ENCODE measurements at places on chromosomes 13 and 19.

GRCh38 chr13:27822873-27823311 is 30.6 kb downstream of the GSX1 start:
- peaks cover 4% of the 10 kb centered on the region for H3K4me1 ChIP-seq
- DNase-seq = no peak
- H3K36me3 ChIP-seq = no peaks in the 10 kb centered on the region
- no peak overlapping the region for H3K4me3 ChIP-seq
- H3K27me3 ChIP-seq = no peaks in the 10 kb centered on the region

DNA sequence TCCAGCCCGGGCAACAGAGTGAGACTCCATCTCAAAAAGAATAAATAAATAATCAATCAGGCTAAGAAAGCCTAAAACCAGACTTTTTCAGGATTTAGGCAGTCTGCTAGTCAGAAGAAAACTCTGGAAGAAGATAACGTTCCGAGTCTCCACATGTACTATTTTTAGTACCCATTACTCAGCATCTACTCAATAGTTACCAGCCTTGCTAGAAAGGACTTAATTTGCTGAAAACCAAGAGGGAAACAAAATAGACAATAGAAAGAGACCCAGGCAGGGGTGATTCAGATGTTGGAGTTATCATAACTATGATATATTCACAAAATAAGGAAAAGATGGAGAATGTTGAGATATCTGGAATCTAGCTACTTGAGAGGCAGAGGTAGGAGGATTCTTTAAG is 3.6 kb upstream of the LIN7B start:
- H3K4me1 ChIP-seq = peaks cover 20% of the 10 kb centered on the region
- peaks cover 31% of the 10 kb centered on the region for H3K36me3 ChIP-seq
- H3K27me3 ChIP-seq = no peaks in the 10 kb centered on the region
- no peak overlapping the region for H3K27ac ChIP-seq
- no peak for DNase-seq

GRCh38 chr19:15154002-15154612 is 46.7 kb downstream of the NOTCH3 start:
- H3K4me3 ChIP-seq = no peak overlapping the region
- H3K27ac ChIP-seq = no peak overlapping the region
- H3K27me3 ChIP-seq = no peaks in the 10 kb centered on the region
- H3K36me3 ChIP-seq = no peaks in the 10 kb centered on the region
- H3K4me1 ChIP-seq = no peaks in the 10 kb centered on the region

GRCh38 chr19:19956434-19957075 is 55.8 kb downstream of the ZNF93 start:
- H3K4me3 ChIP-seq = no peak overlapping the region
- DNase-seq = no peak
- no peaks in the 10 kb centered on the region for H3K27me3 ChIP-seq
- H3K36me3 ChIP-seq = no peaks in the 10 kb centered on the region
- H3K27ac ChIP-seq = no peak overlapping the region

DNA sequence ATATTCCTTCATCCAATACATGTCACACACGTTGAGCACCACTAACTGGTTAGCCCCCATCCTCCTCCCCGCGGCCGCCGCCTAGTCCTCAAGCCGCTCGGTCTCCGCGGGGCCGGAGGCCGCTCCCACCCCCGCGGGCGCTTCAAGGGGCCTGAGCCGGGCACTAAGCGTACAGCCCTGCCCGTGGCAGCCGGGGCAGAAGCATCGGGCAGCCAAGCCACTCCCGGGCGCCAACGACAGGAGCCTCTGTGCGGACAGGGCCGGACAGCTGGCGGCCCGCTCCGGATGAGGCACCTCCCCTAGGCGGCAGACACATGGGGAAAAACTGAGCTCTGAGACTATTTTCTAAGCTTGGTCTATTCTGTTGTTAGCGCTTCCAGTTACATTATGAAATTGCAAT is 2.8 kb upstream of the ZNF543 start:
- H3K36me3 ChIP-seq = no peaks in the 10 kb centered on the region
- DNase-seq = no peak
- peaks cover 19% of the 10 kb centered on the region for H3K4me1 ChIP-seq
- no peaks in the 10 kb centered on the region for H3K27me3 ChIP-seq

DNA sequence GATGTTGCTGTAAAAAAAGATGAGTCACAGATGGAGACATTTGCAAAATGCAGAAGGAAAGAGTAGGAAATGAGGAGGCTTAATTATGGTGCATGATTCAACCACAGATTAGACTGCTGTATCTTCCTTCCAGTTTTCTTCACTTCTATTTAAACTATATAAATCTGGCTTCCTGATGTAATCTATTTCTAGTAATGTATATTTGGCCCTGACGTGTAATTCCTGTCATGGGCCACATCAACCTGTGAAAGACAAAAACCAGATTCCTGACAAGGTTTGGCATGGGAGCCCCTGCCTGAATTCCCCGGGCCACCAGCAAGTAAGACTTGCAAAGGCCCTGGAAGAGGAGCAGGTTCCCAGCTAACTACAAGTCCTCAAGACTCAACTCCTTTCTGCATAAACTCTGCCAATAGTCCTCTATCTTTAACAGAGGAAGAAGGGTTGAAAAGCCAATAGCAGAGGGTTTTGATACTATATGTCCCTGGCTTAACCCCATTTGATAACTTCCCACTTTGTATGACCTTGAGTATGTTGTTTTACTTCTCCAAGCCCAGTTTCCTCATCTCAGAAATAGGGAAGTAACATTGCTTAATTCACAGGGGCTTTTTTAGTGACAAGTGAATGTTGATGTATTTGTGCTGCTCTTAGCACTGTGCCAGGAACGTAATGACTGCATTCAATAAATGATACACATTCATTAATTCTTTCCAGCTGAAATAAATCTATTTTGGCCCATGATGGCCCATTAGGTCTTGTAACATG is 172.7 kb downstream of the SPRY2 start:
- H3K4me3 ChIP-seq = no peak overlapping the region
- H3K27ac ChIP-seq = no peak overlapping the region
- H3K36me3 ChIP-seq = no peaks in the 10 kb centered on the region
- no peaks in the 10 kb centered on the region for H3K4me1 ChIP-seq

- H3K36me3 ChIP-seq = no peaks in the 10 kb centered on the region
- H3K4me1 ChIP-seq = no peaks in the 10 kb centered on the region
- no peak overlapping the region for H3K27ac ChIP-seq
- no peak overlapping the region for H3K4me3 ChIP-seq
Measured at GRCh38 chr13:100138859-100139491, 50.1 kb downstream of the PCCA start.

- no peak for DNase-seq
- no peaks in the 10 kb centered on the region for H3K36me3 ChIP-seq
- no peaks in the 10 kb centered on the region for H3K4me1 ChIP-seq
- H3K27ac ChIP-seq = no peak overlapping the region
- H3K27me3 ChIP-seq = no peaks in the 10 kb centered on the region
Measured at GRCh38 chr13:78370231-78370630, 233.1 kb downstream of the POU4F1 start.

DNA sequence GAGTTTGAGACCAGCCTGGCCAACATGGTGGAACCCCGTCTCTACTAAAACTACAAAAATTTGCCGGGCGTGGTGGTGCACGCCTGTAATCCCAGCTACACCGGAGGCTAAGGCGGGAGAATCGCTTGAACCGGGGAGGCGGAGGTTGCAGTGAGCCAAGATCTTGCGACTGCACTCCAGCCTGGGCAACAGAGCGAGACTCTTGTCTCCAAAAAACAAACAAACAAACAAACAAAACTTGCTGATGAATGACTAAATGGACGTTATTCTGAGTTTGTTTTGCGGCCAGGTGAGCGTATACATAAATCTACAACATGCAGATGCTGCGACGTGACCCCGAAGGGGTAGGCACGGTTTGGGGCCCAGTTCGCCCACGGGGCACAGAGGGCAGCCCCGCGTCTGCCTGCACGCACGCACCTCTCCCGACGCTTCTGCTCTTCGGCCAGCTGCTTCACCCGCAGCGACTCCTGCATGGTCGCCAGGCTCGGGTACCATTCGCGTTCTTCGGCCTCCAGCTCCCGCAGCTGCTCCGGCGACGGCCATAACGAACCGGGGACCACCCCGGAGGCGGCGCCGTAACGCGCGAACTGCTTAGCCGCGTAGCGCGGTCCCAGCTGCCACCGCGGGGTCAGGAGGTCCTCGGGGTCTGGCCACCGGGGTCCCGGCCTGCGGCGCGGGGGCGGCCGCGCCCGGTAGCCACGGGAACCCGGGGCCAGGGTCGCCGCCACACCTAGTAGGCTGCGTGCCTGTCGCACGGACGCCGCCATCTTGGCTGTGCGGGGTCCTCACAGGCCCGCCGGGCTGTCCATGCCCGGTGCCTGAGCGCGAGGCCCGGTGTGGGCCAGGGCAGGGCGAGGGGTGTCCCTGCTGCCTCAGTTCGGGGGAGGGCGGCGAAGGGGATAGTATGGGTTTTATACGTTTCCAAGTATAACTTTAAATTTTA is at the start of gene GADD45GIP1:
TSS of gene GADD45GIP1 (minus strand) at position 778 of the 943 bp plus-strand sequence. CDS start at position 767, 11 bp downstream.
- H3K27ac ChIP-seq = peak within 1 kb of the TSS; percentile 89
- peaks cover 55% of the 10 kb centered on the region for H3K4me1 ChIP-seq
- H3K27me3 ChIP-seq = no peaks in the 10 kb centered on the region
- H3K36me3 ChIP-seq = peaks cover 18% of the 10 kb centered on the region

- peaks cover 4% of the 10 kb centered on the region for H3K4me1 ChIP-seq
- no peaks in the 10 kb centered on the region for H3K27me3 ChIP-seq
- no peak overlapping the region for H3K27ac ChIP-seq
Measured at GRCh38 chr13:32019612-32020233, 11.9 kb upstream of the FRY start.

- DNase-seq = no peak
- no peaks in the 10 kb centered on the region for H3K4me1 ChIP-seq
- no peak overlapping the region for H3K4me3 ChIP-seq
- H3K27ac ChIP-seq = no peak overlapping the region
- no peaks in the 10 kb centered on the region for H3K27me3 ChIP-seq
Measured at GRCh38 chr19:47890865-47891621, 4.9 kb upstream of the SULT2A1 start.

- no peaks in the 10 kb centered on the region for H3K27me3 ChIP-seq
- DNase-seq = no peak
- H3K4me1 ChIP-seq = peaks cover 50% of the 10 kb centered on the region
Measured at GRCh38 chr13:72782717-72783116, 784 bp downstream of the PIBF1 start.

DNA sequence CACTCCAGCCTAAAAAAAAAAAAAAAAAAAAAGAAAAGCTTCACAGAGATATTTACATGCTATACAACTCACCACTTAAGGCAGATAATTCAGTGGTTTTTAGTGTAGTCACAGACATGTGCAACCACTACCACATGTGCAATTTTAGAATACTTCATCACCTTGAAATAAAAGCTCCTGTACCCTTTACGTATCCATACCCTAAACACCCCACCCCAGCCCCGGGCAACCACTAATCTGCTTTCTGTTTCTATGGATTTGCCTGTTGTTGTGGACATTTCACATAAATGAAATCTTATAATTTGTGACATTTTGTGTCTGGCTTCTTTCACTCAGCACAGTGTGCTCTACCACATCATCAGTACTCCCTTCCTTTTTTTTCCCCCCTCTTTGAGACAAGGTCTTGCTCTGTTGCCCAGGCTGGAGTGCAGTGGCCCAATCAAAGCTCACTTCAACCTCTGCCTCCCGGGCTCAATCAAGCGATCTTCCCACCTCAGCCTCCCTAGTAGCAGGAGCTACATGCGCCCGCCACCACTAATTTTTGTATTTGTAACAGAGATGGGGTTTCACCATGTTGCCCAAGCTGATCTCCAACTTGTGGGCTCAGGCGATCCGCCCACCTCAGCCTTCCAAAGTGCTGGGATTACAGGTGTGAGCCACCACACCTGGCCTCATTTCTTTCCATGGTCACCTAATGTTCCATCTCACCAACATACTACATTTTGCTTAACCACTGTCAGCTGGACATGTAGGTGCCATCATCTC is 4.0 kb downstream of the DDX39A start:
- H3K36me3 ChIP-seq = no peaks in the 10 kb centered on the region
- no peak overlapping the region for H3K27ac ChIP-seq
- H3K27me3 ChIP-seq = no peaks in the 10 kb centered on the region

GRCh38 chr13:48829536-48829935 is 146.2 kb upstream of the FNDC3A start:
- no peaks in the 10 kb centered on the region for H3K4me1 ChIP-seq
- no peak for DNase-seq
- H3K36me3 ChIP-seq = no peaks in the 10 kb centered on the region
- H3K27me3 ChIP-seq = no peaks in the 10 kb centered on the region

GRCh38 chr19:44050740-44051649 is 841 bp upstream of the ZNF223 start:
- H3K4me3 ChIP-seq = peak overlapping the region; percentile 88
- peaks cover 20% of the 10 kb centered on the region for H3K36me3 ChIP-seq

GRCh38 chr13:112722433-112723263 is 32.8 kb downstream of the ATP11A start:
- H3K36me3 ChIP-seq = no peaks in the 10 kb centered on the region
- H3K4me1 ChIP-seq = peaks cover 16% of the 10 kb centered on the region
- H3K27me3 ChIP-seq = no peaks in the 10 kb centered on the region
- no peak for DNase-seq
- peak overlapping the region; percentile 57 for H3K27ac ChIP-seq

DNA sequence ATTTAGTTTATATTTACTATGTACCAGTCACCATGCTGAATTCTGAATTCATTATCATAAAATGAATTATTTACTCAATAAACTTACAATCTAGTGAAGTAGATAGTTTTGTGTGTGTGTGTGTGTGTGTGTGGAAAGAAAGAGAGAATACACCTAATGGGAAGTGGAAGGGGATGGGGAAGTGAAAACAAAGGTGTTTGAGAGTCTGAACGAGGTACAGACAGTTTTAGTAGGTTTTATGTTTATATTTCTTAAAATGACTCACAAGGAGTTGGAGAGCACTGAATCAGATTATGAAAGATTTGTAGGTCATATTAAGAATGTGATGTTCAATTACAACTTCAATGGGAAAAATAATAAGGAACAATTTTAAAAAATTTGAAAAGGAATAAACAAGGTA is 1753.0 kb downstream of the SLITRK1 start:
- H3K27me3 ChIP-seq = no peaks in the 10 kb centered on the region
- H3K4me1 ChIP-seq = no peaks in the 10 kb centered on the region
- H3K4me3 ChIP-seq = no peak overlapping the region
- H3K27ac ChIP-seq = no peak overlapping the region
- DNase-seq = no peak

DNA sequence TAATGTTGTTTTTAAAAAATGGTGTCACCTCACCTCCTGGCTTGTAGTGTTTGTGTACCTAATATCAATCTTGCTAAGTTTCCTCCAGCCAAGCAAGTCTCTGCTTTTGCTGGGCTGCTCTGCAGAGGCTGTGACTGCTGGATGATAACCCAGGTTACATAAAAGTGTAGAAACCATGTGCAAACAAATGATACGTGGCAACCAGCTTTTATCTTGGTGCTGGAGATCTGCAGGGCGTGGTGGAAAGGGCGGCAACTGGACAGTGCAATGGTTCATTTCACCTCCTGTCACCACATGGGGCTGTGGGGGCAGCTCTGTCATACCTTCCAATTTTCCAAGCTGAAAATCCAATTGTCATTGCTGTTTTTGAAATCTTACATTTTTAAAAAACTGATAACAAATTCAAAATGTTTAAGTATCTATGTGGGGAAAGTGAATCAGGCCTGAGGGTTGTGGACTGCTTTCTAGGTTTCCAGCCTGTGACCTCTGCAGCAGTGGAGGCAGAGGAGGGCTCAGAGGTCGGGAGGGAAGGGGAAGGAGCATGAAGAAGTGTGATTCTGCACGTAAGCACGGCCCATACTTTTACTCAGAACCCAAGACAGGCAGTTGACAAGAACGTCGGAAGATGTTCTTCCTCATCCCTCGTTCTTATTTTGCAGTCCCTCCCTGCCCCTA is 9.7 kb downstream of the GPR42 start:
- no peaks in the 10 kb centered on the region for H3K27me3 ChIP-seq
- H3K4me3 ChIP-seq = no peak overlapping the region
- H3K27ac ChIP-seq = no peak overlapping the region
- H3K4me1 ChIP-seq = no peaks in the 10 kb centered on the region

GRCh38 chr13:111650626-111651025 is 330.2 kb downstream of the TEX29 start:
- H3K27me3 ChIP-seq = no peaks in the 10 kb centered on the region
- H3K4me1 ChIP-seq = no peaks in the 10 kb centered on the region
- no peak for DNase-seq
- no peak overlapping the region for H3K27ac ChIP-seq
- H3K36me3 ChIP-seq = no peaks in the 10 kb centered on the region

All from vagina (tissue), 2 donors.